Activated CD4-positive, alpha-beta T cell treated with anti-CD3 and anti-CD28 coated beads, Interleukin-2, Interleukin-6, amounts not matched to agents 100 ng/mL and 50 ng/mL, durations not matched to agents 16 hours and 8 hours (primary cell): ENCODE measurements at places on chromosomes 2 and 18.

- DNase-seq = no peak
These were observed 233.3 kb downstream of the AGAP1 start for GRCh38 chr2:235727174-235727573.

- no peak for DNase-seq
These were observed 35.5 kb upstream of the COBLL1 start for GRCh38 chr2:164877169-164877568.

DNA sequence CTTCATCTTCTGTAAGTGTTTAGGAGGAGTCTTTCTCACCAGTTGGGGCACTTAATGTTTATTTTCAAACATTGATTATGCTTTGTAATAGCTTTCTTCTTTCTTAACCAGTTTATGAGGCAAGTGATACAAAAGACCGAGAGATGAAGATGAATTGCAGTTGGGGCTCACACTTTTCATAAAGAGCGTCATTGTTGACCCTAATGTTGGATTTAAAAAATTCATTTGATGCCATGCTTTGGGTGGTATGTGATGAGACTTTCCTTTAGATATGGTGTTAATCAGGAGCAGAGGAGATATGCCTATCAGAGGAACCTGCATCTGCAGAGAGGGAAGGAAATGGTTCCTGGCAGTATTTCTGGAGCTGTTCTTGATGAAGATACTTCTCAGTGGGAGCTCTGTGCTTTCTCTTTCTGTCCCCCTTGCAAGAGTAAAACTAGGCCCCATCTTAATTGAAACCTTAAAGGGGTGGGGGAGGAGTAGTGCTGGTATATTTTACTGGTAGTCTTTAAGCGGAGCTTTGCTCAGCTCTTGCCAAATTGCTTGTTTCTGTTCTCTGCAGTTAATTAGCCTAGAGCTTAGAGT, 2.3 kb downstream of the EML4 start:
- DNase-seq = peak; percentile 56

DNA sequence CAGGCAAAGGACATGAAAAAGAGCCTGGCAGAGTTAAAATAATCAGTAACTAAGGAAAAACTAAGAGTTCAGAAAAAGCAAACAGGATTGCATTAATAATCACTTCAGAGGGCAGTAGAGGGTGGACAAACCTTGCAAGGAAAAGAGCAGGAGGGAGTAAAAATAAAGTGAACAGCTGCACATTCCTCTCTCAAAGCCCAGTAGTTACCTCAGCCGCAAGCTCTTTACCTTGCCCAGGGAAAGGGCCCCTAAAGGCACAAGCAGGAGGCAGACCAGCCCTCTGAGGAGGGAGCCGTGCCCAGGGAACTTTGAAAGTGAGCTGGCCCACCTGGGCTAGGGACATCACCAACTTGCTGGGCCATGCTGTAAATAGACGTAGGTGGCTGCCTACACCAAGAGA, 196.9 kb downstream of the C1D start:
- no peak for DNase-seq

GRCh38 chr2:18671363-18671762, 82.0 kb upstream of the NT5C1B start:
- DNase-seq = no peak

GRCh38 chr18:46109386-46109785, 5.2 kb downstream of the HAUS1 start:
- no peak for DNase-seq
